Activated CD4-positive, CD25-positive, alpha-beta regulatory T cell (primary cell): ENCODE measurements at places on chromosomes 3 and 15.

- DNase-seq: no peak
Measured at GRCh38 chr3:58357402-58357801, 24.7 kb downstream of the PXK start.

DNA sequence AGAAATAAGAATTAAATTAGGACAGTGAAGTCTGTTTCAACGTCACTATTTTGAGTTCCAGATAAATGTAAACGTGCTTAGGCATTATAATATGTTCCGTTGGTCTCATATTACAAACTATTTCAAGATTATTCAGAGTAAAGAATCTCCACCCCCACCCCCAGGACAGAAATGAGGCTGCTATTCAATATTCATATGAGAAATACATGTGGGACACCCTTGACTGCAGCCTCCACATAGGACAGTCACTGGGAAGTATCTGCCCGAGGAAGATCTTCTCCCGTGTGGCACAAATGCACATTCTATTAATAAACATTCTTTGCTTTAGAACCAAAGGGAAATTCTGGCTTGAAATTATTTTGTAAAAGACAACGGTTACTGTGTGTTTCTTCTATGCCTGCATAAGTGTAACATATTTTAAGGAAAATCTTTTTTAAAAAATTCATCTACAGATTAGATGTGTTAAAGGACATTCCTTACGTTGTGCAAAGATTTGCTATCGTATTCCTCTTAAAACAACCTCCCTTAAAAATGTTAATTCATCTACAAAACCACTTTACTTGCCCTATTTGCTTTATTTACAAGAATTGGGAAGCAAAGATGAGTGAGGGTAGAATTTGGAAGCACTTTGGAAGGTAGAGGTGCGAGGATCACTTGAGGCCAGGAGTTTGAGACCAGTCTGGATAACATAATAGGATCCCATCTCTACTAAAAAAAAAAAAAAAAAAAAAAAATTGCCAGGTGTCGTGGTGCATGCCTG is 148.3 kb upstream of the SOX14 start:
- no peak for DNase-seq

DNA sequence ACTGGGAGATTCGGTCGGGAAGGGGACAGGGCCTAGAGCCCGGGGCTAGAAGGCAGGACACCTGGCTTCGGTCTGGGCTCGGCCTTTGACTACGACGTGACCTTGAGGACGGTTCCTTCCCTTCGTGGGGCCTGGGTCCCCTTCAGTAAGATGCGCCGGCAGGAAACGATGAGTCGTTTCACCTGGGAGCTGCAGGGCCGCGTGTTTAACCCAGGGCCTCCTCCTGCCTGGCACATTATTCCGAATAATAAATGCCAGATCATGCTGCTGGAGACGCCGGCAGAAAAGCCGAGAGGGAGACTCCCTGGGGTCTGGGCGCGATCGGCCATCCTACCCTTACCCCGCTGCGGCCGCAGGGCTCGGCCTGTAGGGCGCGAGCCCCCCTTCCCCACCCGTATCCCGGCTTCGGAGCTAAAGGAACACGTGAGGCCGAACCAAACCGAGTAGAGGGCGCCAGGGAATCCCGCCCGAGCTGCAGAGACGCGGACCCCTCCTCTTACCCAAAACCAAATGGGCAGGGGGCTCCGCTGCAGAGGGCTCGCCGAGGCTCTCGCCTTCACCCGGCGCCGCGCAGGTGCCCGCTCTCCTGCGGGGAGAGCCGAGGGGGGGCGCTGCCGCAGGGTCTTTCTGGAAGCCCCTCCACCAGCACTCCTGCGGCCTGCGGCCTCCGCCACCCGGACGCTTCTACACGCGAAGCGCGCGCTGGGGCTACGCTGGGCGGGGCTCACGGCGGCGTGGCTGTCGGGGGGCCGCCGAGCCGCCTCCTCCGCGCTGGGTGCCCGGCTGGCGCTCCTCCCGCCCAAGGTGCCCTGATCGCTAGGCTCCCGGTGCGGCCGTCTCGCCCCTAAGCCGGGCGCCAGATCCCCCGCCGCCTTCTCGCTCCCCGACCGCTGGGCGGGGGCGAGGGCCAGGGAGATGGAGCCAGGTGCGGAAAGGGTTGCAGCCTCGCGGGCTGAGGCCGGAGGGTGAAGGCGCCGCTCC is at the start of gene BDH1:
TSS of gene BDH1 (minus strand) at position 688 of the 981 bp plus-strand sequence. CDS start 9,525 bp downstream, outside the sequence.
- peak; percentile 37 for DNase-seq

GRCh38 chr15:62770111-62770660 is 272.4 kb upstream of the TPM1 start:
- DNase-seq: no peak

- no peak for DNase-seq
Measured at GRCh38 chr15:52636459-52636858, 42.7 kb downstream of the ATOSA start.

GRCh38 chr3:43217633-43218032 is 68.7 kb upstream of the SNRK start:
- no peak for DNase-seq

GRCh38 chr3:24604215-24604614 is 109.6 kb upstream of the THRB start:
- DNase-seq: no peak
